ENCODE measurements at places on chromosomes 6 and 20. TPM values are rescaled to one million over a fixed set of nuclear protein-coding genes. Genes with fewer than 3 reads are reported as not detected.

DNA sequence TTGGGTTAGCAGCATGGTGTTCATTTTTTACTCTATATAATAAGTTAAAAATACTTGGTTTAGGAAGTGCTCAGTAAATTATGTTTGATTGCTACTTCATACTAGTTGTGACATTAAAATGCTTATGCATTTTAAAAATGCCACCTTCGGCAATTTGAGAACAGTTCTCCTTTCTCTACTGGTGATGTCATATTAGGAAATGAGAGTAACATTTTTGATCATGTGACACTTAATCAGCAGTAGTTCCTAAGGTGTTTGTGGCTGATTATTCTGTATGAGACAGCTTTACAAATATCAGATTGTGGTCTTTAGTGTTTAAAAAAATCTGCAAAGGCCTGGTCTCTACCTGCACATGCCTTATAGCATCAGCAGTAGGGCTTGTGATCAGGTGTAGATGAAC, 4.4 kb downstream of the GZF1 start:
- no peak for DNase-seq

DNA sequence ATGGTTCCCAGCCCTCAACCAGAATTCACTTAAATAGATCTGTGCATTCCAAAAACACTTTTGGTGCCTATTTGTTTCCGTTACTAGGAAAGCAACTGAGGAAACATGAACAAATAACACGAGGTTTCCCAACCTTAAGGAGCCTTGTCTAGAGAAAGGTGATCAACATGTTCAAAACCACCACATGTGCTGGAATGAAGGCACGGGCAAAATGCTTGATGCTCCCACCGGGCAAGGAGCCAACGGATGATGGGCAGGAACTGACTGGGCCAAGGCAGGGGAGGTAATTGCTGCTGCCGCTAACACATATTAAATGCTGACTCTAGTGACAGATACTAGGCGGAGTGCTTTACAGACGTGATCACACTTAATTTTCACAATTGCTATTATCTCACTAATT, 2.5 kb downstream of the MYLK4 start:
- no peak for DNase-seq

- DNase-seq: no peak
Observed at GRCh38 chr6:153787341-153787606, 251.8 kb upstream of the OPRM1 start.

- DNase-seq: no peak
Observed at GRCh38 chr6:21395121-21395520, 198.4 kb upstream of the SOX4 start.

- DNase-seq: no peak
Observed at GRCh38 chr6:40536442-40536841, 50.7 kb downstream of the LRFN2 start.

DNA sequence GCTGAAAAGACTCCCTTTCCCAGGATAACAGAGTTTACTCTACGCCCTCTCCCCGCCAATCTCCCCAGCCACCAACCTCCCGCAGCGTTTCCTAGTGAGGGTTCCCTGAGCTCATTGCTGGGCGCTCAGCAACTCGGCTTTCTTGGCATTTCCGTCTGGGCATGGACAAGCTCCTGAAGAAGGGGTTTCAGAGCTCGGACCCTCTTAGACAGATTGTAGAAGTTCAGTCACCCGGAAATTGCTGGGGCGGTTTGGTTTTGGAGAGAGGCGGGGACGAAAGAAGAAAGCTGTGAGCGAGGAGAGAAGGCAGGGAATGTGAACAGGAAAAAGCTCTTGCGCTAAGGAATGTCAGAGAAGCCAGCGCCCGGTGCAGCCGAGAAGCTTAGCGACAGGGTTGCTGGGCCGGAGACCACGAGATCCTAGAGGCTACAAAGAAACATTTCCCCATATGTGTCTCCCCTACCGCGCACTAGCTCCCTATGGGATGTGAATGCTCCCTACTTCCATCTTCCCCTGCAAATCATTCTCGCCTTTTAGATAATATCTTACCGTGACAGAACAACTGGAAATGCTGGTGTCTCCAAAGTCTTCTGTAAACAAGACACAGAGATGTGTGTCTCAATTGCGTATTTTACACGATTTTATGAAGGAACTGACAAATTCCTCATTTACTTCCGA, 15.8 kb downstream of the POM121L2 start:
- DNase-seq: no peak

DNA sequence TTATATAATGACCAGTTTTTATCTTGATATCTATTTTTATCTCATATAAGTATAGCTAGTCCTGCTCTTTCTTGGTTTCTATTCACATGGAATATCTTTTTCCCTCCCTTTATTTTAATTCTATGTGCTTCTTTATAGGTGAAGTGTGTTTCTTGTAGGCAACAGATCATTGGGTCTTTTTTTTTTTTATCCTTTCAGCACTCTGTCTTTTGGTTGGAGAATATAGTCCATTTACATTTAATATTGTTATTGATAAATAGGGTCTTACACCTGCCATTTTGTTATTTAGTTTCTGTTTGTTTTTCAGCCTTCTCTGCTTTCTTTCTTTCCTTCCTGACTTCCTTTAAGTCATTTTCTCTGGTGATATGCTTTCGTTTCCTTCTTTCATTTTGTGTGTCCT, 22.2 kb upstream of the LAMA2 start:
- no peak for DNase-seq

GRCh38 chr6:23213193-23213592, 643.8 kb downstream of the HDGFL1 start:
- DNase-seq: no peak

DNA sequence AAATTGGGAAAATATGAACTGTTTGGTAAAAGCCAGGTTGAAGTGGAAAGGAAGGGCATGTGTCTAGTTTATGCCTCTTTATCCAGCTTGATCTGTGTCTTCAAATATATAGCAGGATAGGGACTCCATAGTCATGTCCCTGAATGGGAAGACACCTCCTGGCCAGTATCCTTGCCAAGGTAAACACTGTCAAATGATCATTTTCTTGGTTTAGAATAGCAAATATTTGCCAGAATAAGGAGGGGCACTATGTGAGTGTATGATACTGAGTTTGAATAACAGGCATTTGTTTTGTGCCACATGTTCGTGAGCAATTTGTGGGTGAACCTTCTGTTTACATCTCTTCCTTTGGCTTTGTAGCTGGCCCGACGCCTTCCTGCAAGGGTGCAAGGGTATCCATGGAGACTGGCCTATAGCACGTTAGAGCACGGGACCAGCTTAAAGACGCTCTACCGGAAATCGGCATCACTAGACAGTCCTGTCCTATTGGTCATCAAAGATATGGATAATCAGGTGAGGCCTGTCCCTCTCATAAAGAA, 34.2 kb upstream of the HINT3 start:
- no peak for DNase-seq

Gene MYLK2
- total RNA-seq: 0.31 TPM

Gene CD164
- total RNA-seq: 252 TPM
